HS-5 (cell line): ENCODE measurements at places on chromosomes 6 and 20.

DNA sequence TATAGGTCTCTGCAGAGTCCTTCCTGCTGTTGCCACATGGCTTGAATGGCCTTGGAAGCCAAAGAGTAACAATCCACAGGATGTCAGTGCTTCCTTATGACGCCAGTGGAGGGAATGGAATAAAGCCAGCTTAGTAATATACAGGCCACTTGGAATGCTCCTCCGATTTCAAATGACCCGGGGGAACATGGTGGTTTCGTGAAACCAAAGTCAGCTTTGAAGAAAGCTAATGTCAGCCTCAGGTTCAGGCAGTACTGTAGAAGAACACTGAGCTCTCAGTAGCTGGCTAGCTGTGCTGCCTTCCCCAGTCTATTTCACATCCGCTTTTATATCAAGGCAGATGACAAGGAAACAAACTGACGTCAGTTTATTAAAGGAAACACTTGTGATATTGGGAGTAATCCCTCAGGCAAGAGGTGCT is 189.1 kb downstream of the DTNBP1 start:
- DNase-seq = peak; percentile 76

DNA sequence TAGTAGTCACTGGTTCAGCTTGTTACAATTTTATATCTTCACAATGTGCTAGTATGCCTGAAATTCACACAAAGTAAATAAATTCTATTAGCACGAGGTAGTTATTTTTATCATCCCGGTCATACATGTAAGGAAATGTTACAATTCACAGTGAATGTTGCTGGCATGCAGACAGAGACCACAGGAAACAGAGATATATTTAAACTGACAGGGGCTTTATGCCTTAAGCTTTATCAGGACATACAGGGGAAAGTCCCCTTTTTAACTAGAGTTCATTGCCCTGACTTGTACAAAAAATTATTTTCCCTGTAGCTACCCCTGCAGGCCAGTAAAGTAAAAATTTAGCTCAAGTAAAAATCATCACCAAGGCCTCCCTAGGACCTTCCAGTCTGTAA is 712.0 kb upstream of the NRSN1 start:
- DNase-seq = no peak

- no peak for DNase-seq
These were observed 3.5 kb upstream of the CDYL start for GRCh38 chr6:4772750-4773149.

DNA sequence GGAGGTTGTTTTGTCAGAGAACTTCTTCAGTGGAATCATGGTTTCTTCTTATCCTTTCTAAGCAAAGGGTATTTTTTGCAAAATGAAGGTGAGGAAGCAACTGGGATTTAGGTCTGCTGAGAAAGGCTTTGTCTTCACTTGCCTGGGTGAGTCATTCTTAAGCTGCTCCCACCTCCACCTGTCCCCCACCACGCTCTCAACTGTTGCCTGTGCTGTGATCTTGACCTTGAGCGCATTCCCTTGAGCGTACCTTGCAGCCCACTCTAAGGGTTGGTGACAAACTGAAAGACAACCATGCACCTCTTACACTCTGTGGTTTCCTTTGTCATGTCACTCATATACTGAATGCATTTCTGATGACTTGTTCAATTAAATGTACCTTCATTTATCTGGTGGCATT is 641.1 kb downstream of the RNF144B start:
- no peak for DNase-seq

DNA sequence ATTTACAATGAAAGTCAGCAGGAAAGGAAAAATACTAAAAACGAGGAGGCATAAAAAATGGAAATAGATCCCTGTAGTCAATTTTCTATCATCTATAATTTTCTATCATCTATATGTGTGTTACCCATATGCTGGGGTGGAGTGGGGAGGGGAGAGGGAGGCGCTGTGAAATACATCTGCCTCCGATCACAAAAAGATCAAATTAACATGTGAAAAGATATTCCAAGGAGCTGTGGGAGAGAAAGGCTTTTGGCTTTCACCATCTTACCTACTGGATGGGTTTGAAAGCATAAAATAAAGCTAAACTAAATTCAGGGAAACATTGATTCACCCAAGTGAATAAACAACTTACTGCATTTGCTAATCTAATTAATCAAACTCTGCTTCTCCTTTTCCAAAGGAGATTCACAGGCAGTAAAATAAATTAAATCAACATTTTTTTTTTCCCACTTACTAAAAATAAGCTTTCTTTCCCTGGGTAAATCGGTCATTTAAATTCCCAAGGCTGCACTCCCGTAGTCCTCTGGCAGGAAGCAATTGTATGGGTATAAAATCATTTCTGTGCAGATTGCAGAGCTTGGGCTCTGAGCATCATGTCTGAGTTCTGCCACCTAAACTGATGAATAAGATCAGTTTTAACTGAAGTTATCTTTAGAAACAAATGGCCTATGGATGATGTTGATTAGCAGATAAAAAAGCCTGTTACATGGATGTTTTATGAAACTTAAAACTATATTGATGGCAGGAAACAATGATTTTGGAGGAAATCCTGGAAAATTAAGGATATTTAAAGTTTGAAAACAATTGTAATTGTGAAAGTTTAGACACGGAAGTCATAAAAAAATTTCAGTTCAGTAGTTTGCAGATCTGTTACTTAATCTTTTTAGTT is 147.9 kb downstream of the SOX4 start:
- DNase-seq = no peak

DNA sequence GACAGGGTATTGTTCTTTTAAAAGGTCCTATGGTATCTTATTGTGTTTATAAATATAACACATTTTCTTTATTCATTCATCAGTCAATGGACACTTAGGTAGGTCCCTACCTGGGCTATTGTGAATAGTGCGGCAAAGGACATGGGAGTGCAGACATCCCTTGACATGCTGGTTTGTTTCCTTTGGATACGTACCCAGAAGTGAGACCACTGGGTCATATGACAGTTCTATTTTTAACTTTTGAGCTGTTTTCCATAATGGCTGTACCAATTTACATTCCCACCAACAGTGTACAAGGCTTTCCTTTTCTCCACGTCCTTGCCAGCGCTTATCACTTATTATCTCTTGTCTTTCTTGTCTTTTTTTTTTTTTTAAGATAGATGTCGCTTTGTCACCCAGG is 627.5 kb downstream of the PRKN start:
- no peak for DNase-seq

- DNase-seq = no peak
These were observed 31.2 kb upstream of the HMGA1 start for GRCh38 chr6:34205466-34205865.

GRCh38 chr6:144721232-144721631 is 436.1 kb downstream of the UTRN start:
- DNase-seq = no peak
